ENCODE measurements at places on chromosomes 5 and 9. TPM values are rescaled to one million over a fixed set of nuclear protein-coding genes. Genes with fewer than 3 reads are reported as not detected.

The KLF9 gene
- polyA plus RNA-seq, result 9.8 TPM

DNA sequence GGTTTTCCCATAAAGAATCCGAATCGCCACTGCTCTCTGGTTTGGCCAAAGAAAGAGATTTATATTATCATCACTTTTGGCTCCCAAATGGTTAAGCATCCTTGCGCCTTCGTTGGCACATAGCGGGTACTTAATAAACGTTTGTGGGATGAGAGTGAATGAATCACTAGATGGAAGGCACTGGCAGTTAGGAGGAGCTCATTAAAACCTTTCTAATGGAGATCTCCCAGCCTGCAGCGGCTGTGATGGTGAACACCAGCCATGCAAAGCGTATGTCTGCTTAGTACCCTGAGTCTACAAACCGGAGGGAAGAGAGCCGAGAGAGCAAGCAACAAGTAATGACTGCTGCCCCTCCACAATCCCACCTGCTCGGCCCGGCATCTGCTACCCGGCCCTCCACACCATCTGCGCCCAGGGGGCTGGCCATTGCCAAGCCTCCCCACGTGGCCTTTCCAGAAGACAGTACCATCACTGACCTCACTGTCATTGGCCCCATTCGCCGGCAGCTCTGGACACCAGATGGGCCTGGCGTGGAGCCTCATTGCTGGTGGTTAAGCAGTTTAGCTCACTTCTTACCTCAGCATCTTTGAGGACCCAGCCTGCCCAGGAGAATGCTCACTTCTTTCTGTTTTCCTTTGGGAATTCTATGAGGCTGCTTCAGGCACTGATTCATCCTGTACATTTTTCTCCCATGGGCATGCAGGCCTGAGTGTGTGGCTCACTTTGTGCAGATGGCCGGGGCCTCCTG is 39.3 kb upstream of the ANKRD33B start:
- no peak for DNase-seq

DNA sequence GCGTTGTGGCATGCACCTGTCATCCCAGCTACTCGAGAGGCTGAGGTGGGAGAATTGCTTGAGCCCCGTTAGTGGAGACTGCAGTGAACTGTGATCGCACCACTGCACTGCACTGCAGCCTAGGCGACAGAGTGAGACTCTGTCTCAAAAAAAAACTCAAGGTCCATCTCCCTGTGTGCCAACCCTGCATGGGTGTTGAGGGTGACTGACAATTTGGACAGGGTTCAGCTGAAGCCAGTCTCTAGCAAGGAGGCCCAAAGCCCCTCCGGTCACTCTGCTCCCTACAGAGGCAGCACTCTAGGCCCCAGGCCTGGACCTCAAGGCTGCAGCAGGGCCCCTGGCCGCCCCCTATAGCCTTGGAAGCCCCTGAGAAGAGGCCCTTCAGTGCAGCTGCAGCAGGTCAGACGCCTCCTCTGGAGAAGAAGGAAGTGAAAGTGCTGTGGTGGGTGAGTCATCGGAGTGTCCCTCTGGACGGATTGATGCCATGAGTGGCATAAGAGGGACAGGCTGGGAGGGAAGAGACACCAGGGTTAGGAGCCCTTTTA is 39.2 kb upstream of the NEK6 start:
- no peak for DNase-seq

DNA sequence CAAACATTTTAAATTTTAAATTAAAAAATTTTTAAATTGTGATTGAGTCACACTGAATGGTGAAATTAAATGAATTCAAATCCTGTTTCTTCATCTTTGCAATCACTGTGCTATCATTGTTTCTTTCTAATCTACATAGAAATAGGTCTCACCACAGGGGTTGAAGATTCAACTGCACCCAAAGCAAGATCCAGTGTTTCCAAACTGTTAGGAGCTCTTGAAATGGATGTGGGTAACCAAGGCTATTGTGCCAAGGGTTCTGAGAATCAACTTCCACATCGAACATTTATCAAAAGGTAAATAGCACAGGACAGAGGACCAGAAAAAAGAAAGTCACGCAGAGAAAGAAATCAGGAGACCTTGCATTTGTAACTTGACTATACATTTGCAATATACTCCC is 172.6 kb upstream of the RASEF start:
- no peak for DNase-seq

The CORO2A gene
- polyA plus RNA-seq, result 2.7 TPM

The SPACA9 gene
- 11.1 TPM for polyA plus RNA-seq

The TMEM171 gene
- 5.9 TPM for polyA plus RNA-seq

DNA sequence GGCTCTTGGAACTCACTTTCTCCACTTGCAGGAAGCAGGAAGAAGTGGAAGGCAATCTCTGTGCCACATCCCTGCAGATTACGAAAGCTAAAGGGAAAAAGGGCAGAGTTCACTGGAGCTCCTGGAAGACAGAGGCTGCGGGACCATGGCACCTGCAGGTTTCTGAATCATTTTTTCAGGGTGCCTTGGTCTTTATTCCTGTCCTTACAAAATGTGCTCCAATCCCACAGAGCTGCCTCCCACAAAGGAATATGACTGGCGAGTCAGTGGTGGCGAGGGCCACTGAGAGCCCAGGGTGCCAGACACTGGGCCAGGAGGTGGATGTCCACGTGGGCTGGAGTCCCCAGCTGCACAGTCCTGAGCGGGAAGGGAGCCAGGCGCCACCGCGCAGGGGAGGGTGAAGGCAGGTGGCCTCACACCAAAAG is 183.0 kb downstream of the FANCC start:
- DNase-seq, result no peak

The WDR31 gene
- polyA plus RNA-seq, result 7.9 TPM

DNA sequence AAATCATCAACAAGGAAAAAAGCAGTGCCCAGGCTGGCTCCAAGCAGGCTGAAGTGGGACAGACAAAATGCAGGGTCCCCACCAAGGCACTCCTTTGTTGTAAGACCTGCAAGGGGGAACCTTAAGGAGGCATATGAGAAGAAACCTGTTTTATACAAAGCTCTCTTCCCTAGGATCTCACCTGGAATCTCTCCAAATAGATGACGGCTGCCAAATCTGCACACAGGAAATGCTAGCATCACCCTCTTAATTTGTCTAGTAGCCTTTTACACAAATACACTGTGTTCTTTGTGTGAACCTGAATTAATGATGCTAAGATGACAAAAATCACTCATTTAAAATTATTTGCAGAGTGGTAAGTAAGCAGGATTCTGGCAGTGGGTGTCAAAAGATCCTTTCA is 280.2 kb downstream of the SPOCK1 start:
- DNase-seq, result no peak

- DNase-seq, result no peak
Measured at GRCh38 chr5:40915341-40915926, 6.1 kb downstream of the C7 start.
